ENCODE measurements at places on chromosomes 1 and 21.

DNA sequence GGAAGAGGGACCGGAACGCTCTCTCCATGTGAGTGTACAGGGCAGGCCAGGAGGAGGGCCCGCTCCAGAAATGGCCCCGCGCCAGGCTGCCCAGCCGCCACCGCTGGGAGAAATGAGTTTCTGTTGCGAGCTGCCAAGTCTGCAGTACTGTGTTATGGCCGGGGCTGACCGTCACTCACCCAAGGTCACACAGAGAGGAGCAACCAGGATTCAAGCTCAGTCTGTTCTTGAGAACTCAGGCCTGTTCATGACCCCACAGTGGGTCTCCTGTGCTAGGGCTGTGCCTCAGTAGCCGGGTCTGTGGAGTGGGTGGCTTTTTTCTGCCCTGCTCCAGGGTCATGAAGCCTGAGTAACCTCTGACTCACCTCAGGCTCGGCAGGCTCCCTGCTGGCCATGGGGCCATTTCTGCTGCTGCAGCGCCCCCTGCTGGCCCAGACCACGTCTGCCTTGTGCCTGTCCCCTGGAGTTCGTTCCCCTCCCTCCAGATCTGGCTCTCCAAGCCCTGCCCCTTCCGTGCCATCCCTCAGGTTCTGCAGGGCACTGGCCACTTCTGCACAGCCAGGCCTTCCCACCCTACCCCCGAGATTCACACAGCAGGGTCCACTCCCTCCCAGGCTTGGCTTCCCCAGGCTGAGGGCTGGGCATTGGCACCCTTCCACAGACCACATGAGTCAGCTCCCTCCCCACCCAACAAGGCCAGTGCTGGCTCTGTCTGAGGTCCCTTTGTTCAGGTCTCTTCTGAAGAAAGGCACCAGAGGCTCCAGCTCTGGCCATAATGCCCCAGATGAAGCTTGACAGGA is 51.8 kb downstream of the EDN2 start:
- DNase-seq: peak; percentile 100

- DNase-seq: no peak
Observed at GRCh38 chr1:43729816-43730463, 22.6 kb downstream of the ST3GAL3 start.

GRCh38 chr1:3670823-3671265 is 18.5 kb downstream of the TP73 start:
- DNase-seq: no peak

DNA sequence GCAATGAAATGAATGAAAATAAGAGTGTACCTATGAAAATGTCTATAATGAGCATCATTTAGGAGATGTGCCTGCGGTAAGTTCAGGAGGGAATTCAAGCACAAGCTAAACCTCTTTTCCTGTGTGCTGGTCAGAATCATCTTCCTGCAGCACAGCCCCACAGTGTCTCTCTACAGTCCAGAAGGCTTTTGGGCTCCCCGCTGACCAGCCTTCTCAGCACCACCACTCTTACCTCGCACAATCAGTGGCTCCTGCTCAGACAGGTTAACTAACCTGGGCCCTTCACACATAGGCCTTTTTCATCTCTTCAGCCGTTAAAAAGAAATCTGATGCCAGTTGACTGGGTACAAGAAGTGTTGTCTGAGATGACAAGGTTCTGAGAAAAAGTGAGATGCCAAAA is 57.7 kb downstream of the LRRC8C start:
- DNase-seq: no peak

Data from NCI-H2029 (cell line).